Myocyte (in vitro differentiated cells): ENCODE measurements at places on chromosomes 6 and 20.

GRCh38 chr6:142316791-142317368, 15.1 kb downstream of the ADGRG6 start:
- no peak for DNase-seq

- DNase-seq = peak; percentile 44
These were observed 133.2 kb upstream of the PTPN1 start for GRCh38 chr20:50376888-50377459.

GRCh38 chr6:6525933-6526332, 62.6 kb upstream of the LY86 start:
- no peak for DNase-seq

GRCh38 chr6:99349171-99350141, at the start of gene FAXC:
Gene FAXC (minus strand): TSS chr6:99349674. CDS start chr6:99349372, 302 bp downstream.
- peak; percentile 18 for DNase-seq

DNA sequence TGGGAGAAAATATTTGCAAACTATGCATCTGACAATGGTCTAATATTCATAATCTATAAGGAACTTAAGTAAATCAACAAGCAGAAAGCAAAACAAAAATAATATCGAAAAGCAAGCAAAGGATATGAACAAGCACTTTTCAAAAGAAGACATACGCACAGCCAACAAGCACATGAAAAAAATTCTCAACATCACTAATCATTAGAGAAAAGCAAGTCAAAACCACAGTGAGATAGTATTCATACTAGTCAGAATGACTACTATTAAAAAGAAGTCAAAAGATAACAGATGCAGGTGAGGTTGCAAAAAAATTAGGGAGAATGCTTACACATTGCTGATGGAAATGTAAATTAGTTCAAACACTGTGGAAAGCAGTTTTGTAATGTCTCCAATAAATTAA, 410.2 kb downstream of the MMUT start:
- no peak for DNase-seq

DNA sequence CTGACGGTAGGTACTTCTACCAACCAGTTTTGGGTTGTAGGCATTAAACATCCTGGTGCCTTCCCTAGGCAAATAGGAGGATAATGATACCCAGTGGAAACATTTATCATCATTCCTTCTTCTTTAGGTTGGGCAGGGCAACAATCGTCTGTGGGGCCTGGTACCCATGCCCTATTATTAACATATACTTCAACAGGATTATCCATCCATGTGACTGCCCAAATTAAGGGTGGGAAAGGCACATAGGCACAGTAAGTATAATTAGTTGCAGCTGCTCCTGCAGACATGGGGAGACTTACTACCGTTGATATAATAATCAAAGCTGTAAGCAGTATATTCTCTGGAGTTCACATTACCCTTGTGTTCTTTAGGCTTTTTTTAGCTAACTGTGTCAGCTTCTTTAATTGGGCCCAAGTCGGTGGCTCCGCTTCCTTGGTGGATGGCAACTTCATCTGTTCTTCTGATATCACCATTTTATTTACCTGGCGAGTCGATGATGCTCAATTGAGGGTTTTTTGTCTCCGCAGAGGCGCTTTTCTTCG, 16.8 kb downstream of the RPL7L1 start:
- no peak for DNase-seq

DNA sequence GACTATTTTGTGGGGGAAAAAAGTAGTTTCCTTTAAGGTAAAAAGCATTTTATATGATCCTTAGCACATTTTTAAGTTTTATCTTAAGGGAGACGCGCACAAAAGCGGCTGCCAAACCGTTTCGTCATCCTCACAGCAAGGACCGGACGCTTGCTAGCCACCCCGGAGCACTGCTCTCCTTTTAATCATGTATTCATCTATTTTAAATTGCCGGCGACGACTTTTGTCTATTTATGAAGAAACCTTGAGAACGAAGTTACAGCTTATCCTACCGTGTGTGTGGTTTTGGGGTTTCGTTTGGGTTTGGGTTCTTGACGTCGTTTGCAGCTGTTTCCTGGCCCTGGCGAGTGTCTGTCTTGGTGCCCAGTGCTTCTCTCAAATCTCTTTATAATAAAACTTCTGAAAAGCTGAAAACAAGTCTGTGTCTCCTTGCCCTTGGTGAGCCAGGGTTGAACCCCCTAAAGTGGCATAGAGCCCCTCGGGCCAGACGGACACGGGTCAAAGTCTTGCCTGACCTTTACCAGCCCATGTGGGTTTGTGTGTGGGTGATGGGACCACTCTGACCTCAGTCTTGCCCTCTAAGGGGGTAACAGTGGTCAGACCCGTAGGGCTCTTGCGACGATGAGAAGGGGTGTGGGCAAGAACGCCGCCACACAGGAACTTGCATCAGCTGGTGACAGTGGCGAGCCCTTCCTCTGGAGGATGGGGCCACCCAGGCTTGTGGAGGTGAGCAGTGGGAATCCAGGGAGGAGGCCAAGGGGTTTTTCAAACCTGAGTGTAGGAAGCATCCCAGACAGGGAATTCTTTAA, 117.6 kb downstream of the JPH2 start:
- no peak for DNase-seq

- peak; percentile 52 for DNase-seq
These were observed 780 bp upstream of the TAF4 start for GRCh38 chr20:62066339-62066982.

- DNase-seq = no peak
These were observed 41.7 kb downstream of the CDK5RAP1 start for GRCh38 chr20:33359399-33360261.

DNA sequence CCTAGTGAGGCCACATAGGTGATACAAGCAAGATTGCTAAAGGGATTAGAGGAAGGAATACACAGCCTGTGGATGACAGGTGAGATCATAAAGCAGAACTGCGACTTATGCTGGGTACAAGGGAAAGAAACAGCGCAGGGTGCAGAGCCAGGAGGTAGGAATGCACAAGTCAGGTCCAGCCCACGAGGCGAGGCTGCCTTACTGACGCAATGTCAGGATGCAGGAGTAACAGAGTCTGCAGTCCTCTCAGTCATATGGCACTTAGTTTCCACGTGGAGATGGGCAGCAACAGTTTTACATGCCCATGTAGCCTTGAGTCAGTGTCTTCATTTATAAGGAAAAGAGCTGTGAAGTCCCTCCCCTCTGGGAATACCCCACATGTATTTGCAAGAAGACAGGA, 210.9 kb downstream of the SYNE1 start:
- no peak for DNase-seq

DNA sequence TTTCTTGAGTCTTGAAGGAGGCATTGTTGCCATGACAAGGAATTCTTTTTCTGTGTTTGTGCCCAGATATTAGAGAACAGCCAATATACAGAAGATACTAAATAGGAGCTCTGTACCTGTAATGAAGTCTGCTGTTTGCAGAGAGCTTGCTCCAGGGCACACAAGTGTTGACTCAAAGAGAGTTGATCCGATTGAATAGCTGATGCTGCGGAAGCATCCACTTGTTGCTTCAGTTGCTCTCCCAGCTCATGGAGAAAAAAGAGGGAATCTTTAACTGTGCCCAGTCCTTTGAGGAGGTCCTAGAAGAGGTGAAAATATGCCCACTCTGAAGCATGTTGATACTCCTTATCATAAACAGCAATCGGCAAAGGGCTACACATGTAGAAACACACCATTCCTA, 411.4 kb downstream of the ESR1 start:
- no peak for DNase-seq

GRCh38 chr6:132153221-132153898, 202.2 kb upstream of the CCN2 start:
- DNase-seq = peak; percentile 81

DNA sequence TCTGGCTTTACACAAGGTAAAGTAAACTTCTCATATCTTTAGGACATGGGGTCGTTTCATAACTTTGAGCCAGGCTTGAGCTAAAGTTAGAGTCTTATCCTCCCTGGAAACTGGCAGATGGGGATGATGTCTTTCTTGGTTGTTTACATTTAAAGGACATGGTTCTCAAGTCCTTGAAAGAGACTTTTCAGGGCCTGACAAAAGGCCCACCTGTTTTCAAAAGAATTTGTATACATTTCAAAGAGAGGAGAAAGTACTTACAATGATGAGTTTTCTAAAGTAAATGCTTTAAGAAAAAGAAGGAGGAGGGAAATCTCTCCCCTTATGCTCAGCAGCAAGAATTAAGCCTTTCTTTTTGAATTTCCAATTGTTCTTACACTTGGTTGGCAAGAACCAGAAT, 45.7 kb upstream of the TINAG start:
- no peak for DNase-seq

GRCh38 chr6:51533962-51534361, 553.5 kb downstream of the PKHD1 start:
- DNase-seq = no peak

DNA sequence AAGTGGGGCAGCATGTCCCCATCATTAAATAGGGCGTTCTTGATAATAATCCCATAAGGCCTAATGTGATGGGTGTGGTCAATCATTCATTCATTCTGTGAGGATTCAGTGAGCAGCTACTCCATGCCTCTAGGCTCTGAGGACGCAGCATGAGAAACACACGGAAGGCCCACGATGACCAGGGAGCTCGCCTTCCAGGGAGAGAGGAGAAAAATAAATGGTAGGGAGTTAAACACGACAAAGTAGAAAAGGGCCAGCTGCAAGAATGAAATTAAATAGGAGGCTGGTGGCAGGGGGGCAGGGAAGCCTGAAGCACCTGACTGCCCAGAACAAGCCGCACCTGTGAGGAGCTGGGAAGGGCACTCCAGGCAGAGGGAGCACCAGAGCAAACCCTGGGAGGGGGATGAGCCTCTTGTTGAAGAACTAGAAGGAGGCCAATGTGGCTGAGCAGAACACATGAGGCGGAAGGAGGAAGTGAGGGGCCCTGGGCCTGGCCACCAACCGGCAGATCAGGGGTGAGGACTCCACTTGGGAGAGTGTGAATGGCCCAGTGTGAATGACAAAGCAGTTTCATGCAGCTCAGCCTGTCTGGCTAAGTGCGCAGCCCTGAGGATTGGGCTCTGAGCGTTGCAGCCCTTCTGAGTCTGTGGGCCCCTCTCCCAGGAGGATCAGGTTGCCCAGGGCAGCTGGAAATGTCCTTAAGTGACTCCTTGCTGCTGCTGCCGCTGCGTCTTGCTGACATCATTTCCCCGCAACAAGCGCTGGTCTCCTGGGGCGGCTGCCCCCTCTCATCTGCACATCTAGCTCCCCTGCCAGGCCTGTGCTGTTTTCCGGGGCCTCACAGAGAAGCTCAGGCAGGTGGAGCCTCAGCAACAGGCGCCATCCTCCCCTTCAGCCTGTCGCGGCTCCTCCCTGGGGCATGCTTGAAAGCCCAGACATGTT, 99.9 kb downstream of the CDH26 start:
- DNase-seq = peak; percentile 84

DNA sequence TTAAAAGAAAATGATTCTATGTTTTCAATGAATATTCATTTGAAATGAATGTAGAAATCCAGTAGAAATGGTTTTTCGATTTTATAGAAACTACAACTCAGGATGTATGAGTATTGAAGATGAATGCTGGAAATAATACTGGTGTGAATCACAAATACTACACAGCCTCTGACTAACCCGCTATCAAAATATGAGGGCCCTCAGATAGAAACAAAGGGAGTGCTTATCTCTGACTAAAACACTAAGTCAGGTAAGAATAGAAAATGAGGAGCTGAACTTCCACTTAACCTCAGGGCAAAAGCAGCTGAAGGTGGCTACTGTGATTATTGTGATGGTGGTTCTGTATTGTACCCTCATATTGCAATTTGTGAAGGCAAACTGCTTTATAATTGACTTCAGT, 220.9 kb upstream of the RNF217 start:
- no peak for DNase-seq

DNA sequence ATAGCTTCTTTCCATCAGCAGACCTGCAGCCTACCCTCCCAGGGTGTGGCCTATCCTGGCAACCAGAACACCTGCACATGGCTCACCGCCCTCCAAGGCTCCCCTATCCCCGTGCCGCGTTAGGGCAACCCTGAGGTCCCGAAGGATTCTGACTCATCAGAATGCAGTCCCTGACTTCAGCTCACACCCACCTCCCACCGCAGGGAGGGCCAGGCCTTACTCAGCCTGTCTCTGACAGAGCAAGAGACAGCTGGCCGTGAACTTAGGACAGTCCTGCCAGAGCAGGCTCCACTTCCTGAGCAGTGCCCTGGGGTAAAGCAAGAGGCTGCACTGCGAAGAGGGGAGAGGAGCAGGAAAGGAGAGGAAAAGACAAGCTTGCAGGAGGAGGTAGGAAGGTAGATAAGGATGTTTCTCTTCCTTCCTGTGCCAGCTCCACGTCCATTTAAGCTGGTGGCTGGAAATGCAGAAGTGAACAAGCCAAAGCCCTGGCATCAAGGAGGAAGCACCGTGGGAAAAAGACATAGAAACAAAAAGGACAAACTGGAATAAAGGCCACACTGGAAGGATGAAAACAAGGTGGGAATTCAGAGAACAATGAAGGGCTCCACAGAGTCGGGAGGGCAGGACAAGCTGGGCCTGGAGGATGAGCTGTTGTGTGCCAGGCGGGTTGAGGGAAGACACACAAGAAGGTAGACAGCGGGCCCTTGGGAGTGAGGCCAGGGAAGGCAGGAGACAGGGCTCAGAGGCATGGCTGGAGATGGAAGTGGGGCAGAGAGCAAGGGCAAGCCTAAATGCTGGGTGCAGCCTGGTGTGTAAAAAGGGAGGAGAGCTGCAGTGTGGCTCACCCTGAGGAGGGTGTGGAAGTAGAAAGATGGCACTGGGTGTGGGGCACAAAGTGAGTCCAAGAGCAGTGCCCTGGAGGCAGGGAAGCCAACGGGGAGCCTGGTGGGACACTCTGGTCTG, 102.7 kb downstream of the SLC23A2 start:
- DNase-seq = peak; percentile 96

- peak; percentile 46 for DNase-seq
These were observed 36.0 kb upstream of the GRM4 start for GRCh38 chr6:34181908-34182307.

- DNase-seq = no peak
These were observed 12.6 kb downstream of the MCM3 start for GRCh38 chr6:52271852-52272460.

- no peak for DNase-seq
These were observed 88.3 kb downstream of the FAM50B start for GRCh38 chr6:3937438-3937837.

GRCh38 chr20:47421076-47421475, 64.6 kb upstream of the ZMYND8 start:
- DNase-seq = no peak

DNA sequence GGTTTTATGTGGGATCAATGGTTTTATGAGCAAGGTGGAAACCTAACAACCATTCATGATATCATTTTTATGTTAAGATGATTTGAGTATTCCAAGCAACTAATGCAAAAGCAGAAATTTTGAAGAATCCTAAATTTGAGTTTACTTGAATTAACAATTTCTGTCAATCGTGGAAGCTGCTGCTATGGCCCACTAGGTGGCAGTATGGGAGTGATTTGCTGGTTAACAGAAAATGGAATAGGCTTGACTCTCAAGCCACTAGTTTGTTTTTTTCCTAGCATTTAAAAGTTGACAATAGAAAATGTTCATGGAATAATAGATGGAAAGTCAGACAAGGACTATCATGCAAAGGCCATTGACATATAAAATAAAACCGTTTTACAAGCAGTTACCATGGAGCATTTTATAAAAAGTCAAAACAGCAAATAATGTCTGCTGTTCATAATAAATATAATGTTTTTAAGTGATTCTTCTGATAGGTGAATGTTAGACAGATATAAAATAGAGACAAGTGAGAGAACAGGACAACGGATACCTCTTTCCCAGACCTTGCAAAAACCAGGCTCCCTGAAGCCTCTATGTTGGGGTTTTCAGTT, 43.0 kb upstream of the TMEM200A start:
- peak; percentile 71 for DNase-seq
